ENCODE measurements at places on chromosomes 7 and 10. TPM values are rescaled to one million over a fixed set of nuclear protein-coding genes. Genes with fewer than 3 reads are reported as not detected.

Gene ETV1
- 18.1 TPM for total RNA-seq

GRCh38 chr10:91551856-91552255 is 81.0 kb downstream of the PPP1R3C start:
- peak; percentile 62 for DNase-seq
- H3K27me3 ChIP-seq = no peaks in the 10 kb centered on the region
- no peaks in the 10 kb centered on the region for H3K36me3 ChIP-seq
- H3K4me1 ChIP-seq = no peaks in the 10 kb centered on the region
- no peak overlapping the region for H3K4me3 ChIP-seq

DNA sequence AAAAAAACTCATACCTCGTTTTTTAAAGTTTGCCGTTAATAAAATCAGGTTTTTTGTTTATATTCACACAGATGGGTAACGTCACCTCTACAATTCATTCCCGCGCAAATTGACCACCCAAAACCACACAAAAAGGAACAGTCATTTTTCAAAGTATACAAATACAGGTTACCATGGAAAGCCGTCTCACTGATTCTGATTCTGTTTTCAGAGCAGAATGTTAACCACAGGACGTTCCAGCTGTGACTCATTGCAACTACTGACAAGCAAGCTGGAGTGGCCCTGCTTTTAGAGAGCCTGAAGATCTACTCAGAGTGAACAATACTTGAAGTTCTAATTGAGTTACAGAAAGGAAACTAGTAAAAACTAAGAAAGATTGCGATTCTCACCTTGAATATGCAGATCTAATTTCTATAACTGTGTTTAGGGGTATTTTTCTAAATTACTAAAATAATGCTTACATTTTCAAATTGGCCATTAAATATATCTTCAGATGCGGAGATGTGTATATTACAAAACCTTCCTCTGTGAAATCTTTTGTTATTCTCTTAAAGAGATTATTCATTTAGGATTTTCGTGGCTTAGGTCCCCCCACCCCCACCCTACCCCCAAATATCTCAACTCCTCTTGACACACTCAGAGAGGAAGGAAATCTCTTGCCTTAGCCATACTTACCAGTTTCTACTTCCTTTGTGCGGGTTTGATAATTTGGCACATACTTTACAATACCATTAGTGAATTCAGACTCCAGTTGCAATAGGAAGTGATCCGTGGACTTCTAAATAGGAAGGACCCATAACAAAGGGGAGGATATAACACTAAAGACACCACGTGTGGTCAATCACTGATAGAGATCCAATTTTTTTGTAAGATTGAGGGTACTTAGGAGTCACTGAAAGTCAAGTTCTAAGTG is 106.0 kb downstream of the CUBN start:
- H3K4me3 ChIP-seq = no peak overlapping the region
- H3K36me3 ChIP-seq = no peaks in the 10 kb centered on the region
- H3K27ac ChIP-seq = peak overlapping the region; percentile 35
- peaks cover 4% of the 10 kb centered on the region for H3K4me1 ChIP-seq
- peak; percentile 86 for DNase-seq

DNA sequence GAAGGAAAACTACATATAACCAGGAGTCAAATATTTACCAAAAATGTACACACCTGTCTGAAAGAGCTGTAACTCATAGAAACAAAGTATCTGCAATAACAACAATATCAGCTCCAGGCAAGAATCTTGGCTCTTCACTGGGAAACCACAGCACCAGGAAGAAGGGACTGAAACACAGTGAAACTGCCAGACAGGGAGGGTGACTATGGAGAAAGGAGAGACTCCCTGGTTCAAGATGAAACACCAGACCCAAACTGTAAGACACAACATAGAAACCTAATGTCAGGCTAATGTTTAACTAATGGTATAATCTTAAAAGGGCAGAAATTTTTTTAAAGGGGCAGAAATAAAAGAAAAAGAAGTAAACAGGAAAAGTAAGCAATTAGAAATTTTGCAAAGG is 11.5 kb upstream of the TAS2R39 start:
- H3K4me3 ChIP-seq = no peak overlapping the region
- H3K27me3 ChIP-seq = no peaks in the 10 kb centered on the region
- no peak for DNase-seq

DNA sequence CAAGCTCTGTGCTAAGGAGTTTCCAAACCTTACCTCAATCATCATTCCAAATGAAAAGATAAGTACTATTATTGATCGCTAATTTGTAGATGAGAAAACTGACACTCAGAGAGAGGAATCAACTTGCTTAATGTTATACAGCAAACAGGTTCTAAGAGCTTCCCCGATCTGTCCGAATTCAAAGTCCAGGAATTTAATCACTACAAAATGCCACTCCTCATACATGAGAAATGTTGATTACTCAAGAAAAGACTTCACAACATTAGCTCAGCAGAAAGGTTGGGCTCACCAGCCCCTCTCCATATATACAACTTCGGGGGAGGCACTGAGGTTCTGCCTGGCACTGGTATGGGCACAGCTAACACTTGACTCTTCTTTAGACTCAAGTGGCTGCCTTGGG is 80.7 kb downstream of the SLC16A9 start:
- H3K4me1 ChIP-seq = no peaks in the 10 kb centered on the region
- no peak overlapping the region for H3K4me3 ChIP-seq
- DNase-seq = no peak
- H3K27me3 ChIP-seq = no peaks in the 10 kb centered on the region

DNA sequence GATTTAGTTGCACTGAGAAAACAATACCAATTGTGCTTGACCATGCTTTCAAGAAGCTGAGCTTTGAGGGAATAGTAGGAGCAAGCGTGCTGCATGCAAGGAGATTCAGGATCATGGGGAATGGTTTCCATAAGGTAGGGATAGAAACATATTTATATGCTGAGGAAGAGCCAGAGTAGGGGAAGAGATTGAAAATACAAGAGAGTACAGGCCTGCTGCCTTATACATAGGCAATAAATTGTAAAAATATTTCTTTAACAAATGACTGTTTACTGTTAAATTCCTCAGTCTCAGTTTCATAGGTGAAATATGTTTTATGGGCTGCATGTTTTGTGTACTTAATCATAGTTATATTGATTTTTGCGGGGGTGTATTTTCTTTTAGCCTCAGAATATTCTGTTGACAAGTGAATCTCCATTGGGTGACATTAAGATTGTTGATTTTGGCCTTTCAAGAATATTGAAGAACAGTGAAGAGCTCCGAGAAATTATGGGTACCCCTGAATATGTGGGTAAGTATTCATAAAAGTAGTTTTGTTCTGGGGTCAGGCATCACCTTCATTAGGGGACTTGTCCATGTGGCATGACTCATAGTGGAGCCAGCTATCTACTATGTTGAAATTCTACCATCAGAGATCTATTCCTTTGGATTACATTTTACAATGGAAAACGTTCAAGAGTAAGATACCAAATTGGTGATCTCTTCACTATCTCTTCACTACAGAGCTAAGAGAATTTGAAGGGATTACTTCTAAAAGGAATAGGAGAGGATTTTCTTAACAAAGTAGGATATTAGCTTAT is 36.5 kb downstream of the STK17A start:
- H3K27ac ChIP-seq = no peak overlapping the region
- DNase-seq = no peak
- no peak overlapping the region for H3K4me3 ChIP-seq
- H3K27me3 ChIP-seq = no peaks in the 10 kb centered on the region
